Esophagus squamous epithelium (tissue), 5 donors: ENCODE measurements at places on chromosomes 16 and 17.

DNA sequence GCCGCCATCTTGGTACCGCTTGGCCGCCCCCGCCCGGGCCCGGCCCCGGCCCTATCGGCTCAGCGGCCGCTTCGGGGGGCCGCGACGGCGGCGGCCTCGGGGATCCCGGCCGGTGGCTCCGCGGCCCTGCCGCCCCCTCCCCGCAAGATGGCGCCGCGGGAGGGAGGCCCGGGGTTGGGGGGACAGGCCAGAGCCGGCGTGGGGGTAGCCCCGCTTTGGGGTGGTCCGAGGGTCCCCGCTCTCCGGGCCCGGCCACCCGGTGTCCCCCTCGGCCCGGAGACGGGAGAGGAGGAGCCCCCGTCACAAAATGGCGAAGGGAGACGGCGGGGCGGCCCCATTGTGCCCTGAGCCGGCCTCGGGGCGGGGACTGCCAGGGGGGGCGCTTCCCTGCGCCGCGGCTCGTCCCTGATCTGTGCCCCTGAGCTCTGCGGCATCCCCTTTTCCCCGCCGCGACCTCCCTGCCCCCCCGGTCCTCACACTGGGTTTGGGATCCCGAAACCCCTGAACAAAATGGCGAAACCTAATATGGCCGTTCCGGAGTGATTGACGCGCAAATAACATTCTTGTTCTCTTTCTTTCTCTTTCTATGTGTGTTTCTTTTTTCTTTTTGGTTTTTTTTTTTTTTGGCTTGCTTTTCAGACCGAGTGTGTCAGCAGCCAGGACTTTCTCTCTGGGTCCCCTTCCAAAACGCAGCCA is 986 bp downstream of the HAPSTR1 start:
- H3K36me3 ChIP-seq, result peaks cover 2% of the 10 kb centered on the region
- DNase-seq, result no peak
- H3K27me3 ChIP-seq, result no peaks in the 10 kb centered on the region
- peaks cover 57% of the 10 kb centered on the region for H3K4me1 ChIP-seq
- peak overlapping the region; percentile 98 for H3K4me3 ChIP-seq
- H3K27ac ChIP-seq, result peak overlapping the region; percentile 98

- H3K36me3 ChIP-seq, result peaks cover 21% of the 10 kb centered on the region
- no peak for DNase-seq
- peaks cover 51% of the 10 kb centered on the region for H3K4me1 ChIP-seq
- H3K27ac ChIP-seq, result peak overlapping the region; percentile 52
These were observed 20.0 kb downstream of the NUP93 start for GRCh38 chr16:56749672-56750491.

- H3K4me1 ChIP-seq, result peaks cover 13% of the 10 kb centered on the region
- DNase-seq, result no peak
- peaks cover 80% of the 10 kb centered on the region for H3K27me3 ChIP-seq
- peak within 1 kb of the TSS; percentile 65 for H3K4me3 ChIP-seq
- no peaks in the 10 kb centered on the region for H3K36me3 ChIP-seq
These were observed at the start of gene CRYM for GRCh38 chr16:21277927-21278706. Gene CRYM, minus strand, starts transcription at chr16:21278290. Its CDS starts 39 bp downstream, at chr16:21278251.

DNA sequence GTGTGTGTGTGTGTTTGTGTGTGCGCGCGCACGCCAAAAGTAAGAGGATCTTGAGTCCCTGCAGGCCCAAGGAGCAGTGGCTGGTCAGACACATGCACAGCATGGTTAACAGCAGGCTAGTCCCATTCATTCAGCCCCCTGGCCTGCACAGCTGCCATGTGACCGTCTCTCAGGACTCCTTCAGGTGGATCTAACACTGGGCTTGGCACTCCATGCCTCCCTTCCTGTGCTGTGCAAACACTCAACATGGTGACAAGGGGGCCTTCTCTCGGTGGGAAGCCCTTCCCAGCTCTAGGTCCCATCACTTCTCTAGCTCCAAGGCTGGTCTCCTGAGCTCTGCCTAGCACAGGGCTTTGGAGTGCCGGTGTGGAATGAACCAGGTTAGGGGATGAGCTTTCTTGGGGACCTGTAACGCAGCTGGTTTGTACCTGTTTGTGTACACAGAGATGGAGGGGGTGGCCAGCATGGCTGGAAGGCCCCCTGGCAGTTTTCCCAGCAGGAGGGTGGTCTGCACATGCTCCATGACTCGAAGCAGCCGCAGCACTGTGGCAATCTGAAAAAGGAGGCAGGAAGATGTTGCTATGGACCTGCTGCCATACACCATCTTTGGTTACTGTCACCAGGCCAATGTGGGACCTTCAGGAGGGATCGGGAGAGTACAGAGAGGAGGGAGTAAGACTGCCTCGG is 69.4 kb upstream of the GCSH start:
- no peaks in the 10 kb centered on the region for H3K27me3 ChIP-seq
- no peak for DNase-seq
- no peak overlapping the region for H3K27ac ChIP-seq
- H3K36me3 ChIP-seq, result no peaks in the 10 kb centered on the region
- H3K4me1 ChIP-seq, result no peaks in the 10 kb centered on the region
- no peak overlapping the region for H3K4me3 ChIP-seq

DNA sequence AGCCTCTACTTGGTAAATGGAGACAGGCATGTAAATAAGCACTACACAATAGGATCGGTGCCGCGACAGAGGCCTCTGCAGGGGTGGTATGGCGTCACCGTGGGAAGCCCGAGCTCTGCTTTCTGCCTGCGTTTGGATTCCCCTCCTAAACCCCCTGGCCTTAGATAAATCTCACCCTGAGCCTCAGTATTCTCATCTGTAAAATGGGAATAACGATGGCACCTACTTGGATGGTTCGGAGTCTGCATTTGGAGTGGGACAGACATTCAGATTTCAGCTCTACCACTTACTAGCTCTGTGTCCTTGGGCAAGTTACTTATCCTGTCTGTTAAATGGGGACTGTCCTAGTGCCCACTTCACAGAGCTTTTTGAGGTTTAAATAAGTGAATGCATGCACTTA is 42.8 kb upstream of the TNRC6A start:
- no peaks in the 10 kb centered on the region for H3K36me3 ChIP-seq
- H3K4me3 ChIP-seq, result no peak overlapping the region
- no peak for DNase-seq
- peaks cover 7% of the 10 kb centered on the region for H3K4me1 ChIP-seq
- H3K27me3 ChIP-seq, result no peaks in the 10 kb centered on the region

- H3K36me3 ChIP-seq, result no peaks in the 10 kb centered on the region
- DNase-seq, result no peak
- no peak overlapping the region for H3K27ac ChIP-seq
- H3K27me3 ChIP-seq, result no peaks in the 10 kb centered on the region
- no peaks in the 10 kb centered on the region for H3K4me1 ChIP-seq
These were observed 5.8 kb upstream of the MEIOB start for GRCh38 chr16:1877804-1878203.

GRCh38 chr17:48376682-48377325 is 53.2 kb downstream of the SKAP1 start:
- H3K36me3 ChIP-seq, result no peaks in the 10 kb centered on the region
- no peaks in the 10 kb centered on the region for H3K27me3 ChIP-seq
- H3K4me1 ChIP-seq, result no peaks in the 10 kb centered on the region
- no peak overlapping the region for H3K27ac ChIP-seq
- no peak for DNase-seq

- DNase-seq, result no peak
- H3K4me3 ChIP-seq, result no peak overlapping the region
- H3K27ac ChIP-seq, result no peak overlapping the region
- no peaks in the 10 kb centered on the region for H3K36me3 ChIP-seq
- peaks cover 67% of the 10 kb centered on the region for H3K27me3 ChIP-seq
These were observed 101.8 kb upstream of the NLRP1 start for GRCh38 chr17:5686074-5686635.

DNA sequence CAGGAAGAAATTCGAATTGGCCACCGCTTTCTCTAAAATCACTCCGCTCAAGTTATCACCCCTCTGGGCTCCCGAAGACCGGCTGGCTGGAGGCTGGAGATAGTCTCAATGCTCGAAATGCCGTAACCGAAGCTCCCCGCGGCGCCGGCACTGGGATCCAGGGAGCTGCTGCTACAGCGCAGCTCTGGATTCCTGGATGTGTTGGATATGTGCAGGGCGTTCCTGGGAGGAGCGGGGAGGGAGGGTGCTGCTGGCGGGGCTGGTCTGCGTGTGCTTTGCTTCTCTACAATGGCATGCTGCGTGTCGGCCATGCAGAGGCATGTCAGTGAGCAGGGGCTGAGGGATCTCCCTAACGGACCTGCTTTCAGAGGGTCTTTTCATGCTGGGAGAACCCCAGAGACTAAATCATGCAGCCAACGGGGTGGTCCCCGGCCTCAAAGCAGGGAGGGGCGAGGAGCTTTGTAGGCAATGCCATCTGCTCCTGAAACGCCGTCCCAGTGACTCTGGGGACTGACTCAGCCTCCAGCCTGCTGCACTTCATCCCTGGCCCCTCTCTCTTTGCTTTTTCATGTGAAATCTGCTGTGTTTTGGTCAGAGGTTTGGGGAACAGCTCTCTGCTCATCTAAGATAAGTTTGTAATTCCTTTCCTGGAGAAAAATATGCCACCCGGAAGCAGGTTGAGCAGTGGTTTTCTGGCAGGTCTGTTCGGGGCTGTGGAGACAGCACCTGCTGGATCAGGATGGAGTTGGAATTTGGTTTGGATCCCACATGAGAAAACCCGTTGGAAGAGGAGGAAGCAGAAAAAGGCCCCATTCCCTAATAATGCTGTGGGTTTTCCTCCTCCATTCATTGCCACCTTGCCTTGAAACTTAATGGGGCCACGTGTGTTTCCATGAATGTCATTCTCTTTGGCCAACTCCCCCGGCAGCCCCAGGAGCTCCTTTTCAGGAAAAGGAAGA is 311.4 kb downstream of the SEC14L1 start:
- H3K36me3 ChIP-seq, result peaks cover 6% of the 10 kb centered on the region
- H3K27ac ChIP-seq, result peak overlapping the region; percentile 94
- peaks cover 97% of the 10 kb centered on the region for H3K4me1 ChIP-seq

DNA sequence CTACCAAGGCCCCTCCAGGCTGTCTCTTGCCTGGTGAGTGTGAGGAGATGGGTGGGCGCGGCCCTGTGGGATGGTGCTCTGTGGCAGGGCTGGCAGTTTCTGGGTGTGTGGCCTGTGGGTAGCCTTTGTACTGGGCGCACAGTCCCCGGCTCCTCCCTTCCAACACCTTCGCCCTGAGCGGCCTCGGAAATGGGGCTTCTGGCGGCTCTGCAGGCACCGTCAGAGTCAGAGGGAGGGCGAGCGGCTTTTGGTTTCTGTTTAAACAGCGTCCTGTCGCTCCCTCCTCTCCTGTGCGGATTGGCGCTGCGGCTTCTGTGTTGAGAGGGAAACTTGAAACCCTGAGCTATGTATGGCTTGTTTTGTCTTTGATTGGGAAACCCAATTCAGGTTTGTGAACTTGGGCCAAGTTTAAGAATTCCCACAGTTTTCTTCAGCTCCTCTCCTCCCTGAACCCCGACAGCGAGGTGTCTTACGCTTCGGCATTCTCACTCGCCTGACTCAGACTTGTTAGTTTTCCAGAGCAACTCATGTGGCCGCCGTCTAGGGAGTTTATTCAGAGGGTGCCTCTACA is 8.3 kb upstream of the ZNF750 start:
- peak overlapping the region; percentile 36 for H3K4me3 ChIP-seq
- peak overlapping the region; percentile 92 for H3K27ac ChIP-seq
- H3K4me1 ChIP-seq, result peaks cover 4% of the 10 kb centered on the region
- no peaks in the 10 kb centered on the region for H3K36me3 ChIP-seq
- no peak for DNase-seq

DNA sequence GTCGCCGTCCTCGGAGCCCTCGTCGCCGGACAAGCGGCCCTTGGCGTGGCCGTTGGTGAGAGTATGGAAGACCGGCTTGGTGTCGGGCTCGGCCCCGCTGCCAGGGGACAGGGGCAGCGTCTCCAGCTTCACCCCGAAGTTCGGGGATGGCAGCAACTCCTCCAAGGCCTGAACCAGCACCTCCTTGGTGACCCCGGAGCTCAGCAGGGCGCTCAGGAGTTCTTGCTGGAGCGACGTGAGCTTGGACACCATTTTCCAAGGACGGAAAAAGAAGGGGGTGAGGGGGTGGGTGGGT is 279 bp downstream of the HNF1B start:
- H3K4me3 ChIP-seq, result no peak overlapping the region
- peaks cover 100% of the 10 kb centered on the region for H3K27me3 ChIP-seq
- DNase-seq, result no peak
- peaks cover 30% of the 10 kb centered on the region for H3K4me1 ChIP-seq

GRCh38 chr17:8160224-8160577 is 2.5 kb downstream of the VAMP2 start:
- DNase-seq, result no peak
- no peaks in the 10 kb centered on the region for H3K27me3 ChIP-seq
- no peak overlapping the region for H3K4me3 ChIP-seq
- peaks cover 51% of the 10 kb centered on the region for H3K4me1 ChIP-seq

DNA sequence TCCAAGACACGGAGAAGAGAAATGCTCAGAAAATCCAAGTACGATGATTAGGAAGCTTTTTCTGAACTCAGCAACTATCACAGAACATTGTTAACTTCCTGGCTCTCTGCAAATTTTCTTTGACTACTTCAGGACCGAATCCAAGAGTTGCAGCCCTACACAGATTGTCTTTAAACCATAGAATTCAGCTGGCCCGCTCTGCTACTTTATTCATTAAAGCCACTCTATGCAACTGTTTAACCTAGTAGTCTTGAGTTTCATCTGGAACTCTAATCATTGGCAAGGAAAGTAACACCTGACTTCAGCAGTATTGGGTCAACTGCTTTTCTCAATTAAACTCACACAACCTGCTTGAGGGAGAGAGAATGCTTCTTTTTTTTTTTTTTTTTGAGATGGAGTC is 210.1 kb downstream of the SLC39A11 start:
- H3K27ac ChIP-seq, result no peak overlapping the region
- H3K4me1 ChIP-seq, result no peaks in the 10 kb centered on the region
- no peak overlapping the region for H3K4me3 ChIP-seq
- DNase-seq, result no peak
- no peaks in the 10 kb centered on the region for H3K27me3 ChIP-seq
- peaks cover 37% of the 10 kb centered on the region for H3K36me3 ChIP-seq

DNA sequence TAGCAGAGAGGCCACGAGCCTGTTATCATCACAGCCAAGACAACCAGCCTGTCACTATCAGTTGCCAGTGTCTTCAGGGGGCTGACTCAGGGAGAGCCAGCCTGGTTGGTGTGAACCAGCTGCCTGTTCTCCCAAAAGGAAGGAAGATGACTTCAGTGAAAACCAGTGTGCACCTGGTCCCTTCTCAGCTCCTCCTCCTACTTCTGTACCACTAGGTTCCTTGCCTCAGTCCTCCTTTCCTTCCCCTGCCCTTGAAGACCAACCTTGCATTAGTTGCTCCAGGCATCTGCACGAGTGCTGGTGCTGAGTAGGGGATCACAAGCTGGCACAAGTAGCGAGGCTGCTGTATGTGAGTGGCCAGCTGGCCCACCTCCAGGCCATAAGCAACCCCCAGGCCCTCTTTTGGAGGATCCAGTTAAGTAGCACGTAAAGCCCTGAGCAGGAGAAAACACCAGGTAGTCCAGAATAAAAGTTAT is 8.5 kb downstream of the TUBG1 start:
- peaks cover 8% of the 10 kb centered on the region for H3K4me1 ChIP-seq
- H3K27ac ChIP-seq, result peak overlapping the region; percentile 42
- DNase-seq, result no peak
- H3K27me3 ChIP-seq, result no peaks in the 10 kb centered on the region

DNA sequence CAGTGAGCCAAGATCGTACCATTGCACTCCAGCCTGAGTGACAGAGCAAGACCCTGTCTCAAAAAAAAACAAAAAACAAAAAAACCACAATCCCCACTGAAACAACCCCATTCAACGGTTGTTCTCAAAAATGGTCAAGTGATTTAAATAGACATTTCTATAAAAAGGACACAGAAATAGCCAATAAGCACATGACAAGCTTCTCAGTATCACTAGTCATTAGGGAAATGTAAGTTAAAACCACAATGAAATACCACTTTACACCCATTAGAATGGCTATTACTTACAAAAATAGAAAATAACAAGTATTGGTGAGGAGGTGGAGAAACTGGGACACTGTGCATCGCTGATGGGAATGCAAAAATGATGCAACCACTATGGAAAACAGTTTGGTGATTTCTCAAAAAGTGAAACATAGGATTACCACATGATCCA is 26.6 kb upstream of the MYLK3 start:
- H3K4me1 ChIP-seq, result no peaks in the 10 kb centered on the region
- H3K27me3 ChIP-seq, result no peaks in the 10 kb centered on the region
- H3K36me3 ChIP-seq, result no peaks in the 10 kb centered on the region
- H3K27ac ChIP-seq, result no peak overlapping the region
- H3K4me3 ChIP-seq, result no peak overlapping the region
- no peak for DNase-seq
